ENCODE measurements at places on chromosomes 5 and 9.

GRCh38 chr5:77772729-77773128 is 3.4 kb downstream of the TBCA start:
- DNase-seq, result no peak

- DNase-seq, result no peak
These were observed 85.8 kb downstream of the FAM114A2 start for GRCh38 chr5:153952893-153953292.

- no peak for DNase-seq
These were observed 52.5 kb upstream of the CTNNA1 start for GRCh38 chr5:138700581-138701362.

GRCh38 chr5:32752411-32752810 is 41.3 kb downstream of the NPR3 start:
- no peak for DNase-seq

- DNase-seq, result no peak
These were observed 52.3 kb downstream of the GGTA1 start for GRCh38 chr9:121447321-121447834.

DNA sequence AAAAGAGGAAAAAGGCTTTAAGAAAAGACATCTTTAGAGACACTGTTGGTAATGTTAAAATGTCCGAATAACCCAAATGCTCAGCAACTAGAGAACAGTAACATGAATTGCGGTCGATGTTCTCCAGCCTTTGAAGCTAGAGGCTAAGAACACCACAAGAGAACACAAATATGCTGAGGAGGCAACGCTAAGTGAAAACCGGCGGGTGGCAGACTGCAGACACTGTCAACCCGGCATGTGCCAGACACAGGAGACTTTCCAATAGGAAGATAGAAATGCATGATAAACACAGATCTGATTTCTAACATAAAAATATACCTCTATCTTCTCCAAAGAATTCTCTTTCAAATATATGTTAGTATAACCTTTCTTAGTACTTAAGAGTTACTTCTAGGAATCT is 18.4 kb upstream of the DDX41 start:
- DNase-seq, result no peak

- no peak for DNase-seq
These were observed 97.4 kb downstream of the HOMER1 start for GRCh38 chr5:79416499-79416898.

DNA sequence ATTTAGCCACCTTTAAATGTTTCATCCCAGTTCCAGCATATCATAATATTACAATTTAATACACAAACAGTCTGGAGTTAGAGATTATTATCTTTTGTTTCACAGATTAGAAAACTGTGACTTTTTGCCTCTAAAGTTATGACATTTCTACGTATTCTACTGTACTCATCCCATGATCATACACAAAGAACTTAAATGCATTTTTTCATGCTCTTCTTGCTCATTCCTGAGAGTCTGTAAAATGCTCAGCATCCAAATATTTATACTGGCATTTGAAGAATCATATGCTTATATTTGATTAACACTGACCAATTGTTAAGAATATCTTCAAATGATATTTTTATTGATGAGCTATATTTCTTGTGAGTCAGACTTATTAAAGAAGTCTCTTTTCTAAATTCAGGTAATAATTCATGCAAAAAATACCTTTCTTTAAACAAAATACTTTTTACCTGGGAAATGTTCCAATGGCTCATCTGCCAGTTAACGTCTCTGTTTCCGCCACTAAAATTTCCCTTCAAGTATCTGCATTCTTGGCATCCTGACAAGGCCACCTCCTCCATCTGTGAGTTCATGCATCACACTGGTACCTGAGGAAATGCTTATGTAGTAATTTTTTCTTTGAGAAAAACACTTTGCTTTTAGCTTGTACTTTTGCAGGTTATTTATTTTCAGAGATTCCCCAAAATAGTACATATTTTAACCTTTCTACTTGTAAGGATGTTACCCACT is 139.6 kb upstream of the RASA1 start:
- DNase-seq, result no peak

GRCh38 chr9:85290019-85290418 is 451.7 kb downstream of the AGTPBP1 start:
- DNase-seq, result no peak

- DNase-seq, result no peak
These were observed 7.5 kb downstream of the RNF44 start for GRCh38 chr5:176529741-176530141.

DNA sequence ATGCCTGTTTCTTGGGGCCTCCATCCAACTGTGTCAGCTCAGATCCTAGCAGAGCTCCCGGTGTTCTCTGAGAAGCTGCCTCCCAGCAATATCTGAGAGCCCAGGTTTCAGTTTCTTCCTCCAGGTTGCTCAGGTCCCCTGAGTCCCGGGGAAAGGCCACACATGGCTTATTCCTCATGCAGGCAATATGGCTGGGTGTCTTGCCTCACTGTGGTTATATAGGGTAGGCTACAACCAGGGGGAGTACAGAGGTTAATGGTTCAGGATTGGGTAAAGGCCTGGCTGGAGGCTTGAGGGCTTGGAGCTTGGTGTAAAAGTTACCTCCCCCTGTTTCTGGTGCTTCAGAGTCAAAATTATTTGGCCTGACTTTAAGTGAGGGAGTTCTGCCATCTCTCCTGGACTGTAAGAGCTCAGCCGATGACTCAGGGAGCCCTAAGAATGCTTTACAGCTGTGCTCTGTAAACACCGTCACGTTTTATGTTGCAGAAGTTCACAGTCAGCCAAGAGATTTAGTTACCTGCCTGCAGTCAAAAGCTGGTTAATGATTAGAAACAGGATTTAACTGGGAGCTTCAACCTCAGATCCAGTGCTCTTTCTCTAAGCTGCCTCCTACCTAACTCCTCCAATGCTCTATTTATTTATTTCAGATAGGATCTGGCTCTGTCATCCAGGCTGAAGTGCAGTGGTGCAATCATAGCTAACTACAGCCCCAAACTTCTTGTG is 24.3 kb upstream of the UBAP2 start:
- DNase-seq, result no peak

DNA sequence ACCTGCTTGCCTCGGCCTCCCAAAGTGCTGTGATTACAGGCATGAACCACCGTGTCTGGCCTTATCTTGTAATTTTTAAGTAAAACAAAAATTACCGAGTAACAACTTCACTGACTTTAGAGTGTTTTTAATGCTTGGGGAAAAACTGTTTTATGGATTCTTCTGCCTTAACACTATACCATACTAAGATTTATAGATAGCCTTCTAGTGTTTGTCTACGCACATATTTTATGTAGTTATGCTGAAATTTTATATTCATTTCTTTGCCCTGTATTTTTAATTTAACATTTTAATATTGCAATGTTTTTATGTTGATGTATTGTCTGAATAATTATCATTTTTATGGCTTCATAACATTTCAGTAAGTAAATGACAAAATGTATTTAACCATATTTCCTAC is 96.4 kb upstream of the FTMT start:
- no peak for DNase-seq

DNA sequence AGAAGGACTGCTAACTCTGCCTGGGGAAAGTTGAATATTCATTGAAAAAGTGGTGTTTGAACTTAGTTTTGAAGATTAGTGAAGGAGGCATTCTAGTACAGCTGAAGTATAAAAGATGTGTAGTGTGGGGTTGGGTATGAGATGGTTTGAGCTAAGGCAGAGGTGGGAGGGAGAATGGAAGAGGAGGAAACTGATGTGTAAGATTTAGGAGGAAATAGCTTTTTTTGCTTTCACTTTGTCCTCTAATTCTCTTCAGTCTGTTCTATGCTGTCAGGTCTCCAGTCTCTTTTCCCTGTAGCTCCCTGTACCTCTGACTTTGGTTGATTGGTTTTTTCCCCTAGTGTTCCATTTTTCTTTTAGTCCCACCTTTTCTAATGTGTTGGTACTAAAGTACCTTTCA is 9.0 kb downstream of the CREBRF start:
- no peak for DNase-seq

DNA sequence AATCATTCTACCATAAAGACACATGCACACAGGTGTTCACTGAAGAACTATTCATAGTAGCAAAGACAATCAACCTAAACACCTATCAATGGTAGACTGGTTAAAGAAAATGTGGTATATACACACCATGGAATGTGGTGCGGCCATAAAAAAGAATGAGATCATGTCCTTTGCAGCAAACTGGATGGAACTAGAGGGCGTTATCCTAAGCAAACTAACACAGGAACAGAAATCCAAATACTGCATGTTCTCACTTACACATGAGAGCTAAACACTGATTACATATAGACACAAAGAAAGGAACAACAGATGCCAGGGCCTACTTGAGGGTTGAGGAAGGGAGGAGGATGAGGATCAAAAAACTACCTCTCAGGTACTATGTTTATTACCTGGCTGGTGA is 103.8 kb downstream of the DRD1 start:
- DNase-seq, result no peak

GRCh38 chr5:38420691-38421390 is 135.6 kb downstream of the LIFR start:
- no peak for DNase-seq

DNA sequence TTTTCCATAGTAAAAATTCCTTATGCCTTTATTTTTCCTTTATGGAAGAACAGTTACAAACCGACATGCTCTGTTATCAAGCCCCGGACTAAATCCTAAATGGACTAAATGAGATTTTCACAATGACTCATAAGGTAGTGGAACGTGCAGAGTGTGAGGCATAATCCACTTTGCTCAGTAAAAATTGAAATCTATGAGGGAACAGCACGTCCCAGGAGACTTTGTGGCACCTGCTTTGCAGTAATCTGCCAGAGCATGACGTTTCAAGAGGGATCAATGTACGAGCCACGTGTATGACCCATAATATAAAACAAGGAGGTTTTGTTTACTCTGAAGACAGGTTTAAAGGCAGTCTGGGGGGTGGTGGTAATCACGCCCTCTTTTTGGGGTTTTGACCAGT is 83.8 kb upstream of the GNA14 start:
- no peak for DNase-seq

Data from vagina (tissue), 2 donors.